Ovary (tissue), 10 donors: ENCODE measurements at places on chromosomes 3 and 15. TPM values are rescaled to one million over a fixed set of nuclear protein-coding genes. Genes with fewer than 3 reads are reported as not detected.

DNA sequence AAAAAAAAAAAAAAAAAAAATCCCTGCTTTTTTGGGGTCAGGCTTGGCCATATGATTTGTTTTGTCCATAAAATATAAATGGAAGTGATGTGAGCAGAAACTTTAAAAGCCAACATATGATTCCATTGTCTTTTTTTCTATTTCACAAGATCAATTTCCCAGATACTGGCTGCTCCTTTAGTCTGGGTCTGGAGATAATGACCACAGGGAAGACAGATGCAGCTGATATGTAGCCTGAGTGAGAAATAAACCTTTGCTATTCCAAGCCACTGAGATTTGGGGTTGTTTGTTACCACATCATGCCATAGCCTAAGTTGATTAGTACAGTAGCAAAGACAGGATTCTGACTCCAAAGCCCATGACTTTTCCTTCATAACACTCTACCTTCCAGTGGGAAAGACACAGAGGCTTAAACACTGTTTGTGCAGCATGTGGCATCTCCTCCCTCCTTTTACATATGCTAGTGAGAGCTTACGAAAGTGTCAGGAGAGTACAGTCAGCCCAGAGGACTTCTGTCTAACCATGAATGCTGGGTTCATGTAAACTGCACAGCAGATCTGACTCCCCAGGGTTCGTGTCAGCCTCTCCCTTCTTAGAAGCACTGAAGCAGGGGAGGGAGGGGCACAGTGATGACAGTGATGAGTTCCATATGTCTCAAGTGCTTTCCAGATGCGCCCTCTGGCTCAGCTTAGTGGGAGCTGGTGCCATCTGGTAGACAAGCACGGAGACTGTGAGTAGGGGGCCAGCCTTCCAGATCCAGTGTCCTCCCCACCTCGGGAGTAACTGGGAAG lies 36.7 kb upstream of the SLC7A14 start:
- peak; percentile 55 for DNase-seq

DNA sequence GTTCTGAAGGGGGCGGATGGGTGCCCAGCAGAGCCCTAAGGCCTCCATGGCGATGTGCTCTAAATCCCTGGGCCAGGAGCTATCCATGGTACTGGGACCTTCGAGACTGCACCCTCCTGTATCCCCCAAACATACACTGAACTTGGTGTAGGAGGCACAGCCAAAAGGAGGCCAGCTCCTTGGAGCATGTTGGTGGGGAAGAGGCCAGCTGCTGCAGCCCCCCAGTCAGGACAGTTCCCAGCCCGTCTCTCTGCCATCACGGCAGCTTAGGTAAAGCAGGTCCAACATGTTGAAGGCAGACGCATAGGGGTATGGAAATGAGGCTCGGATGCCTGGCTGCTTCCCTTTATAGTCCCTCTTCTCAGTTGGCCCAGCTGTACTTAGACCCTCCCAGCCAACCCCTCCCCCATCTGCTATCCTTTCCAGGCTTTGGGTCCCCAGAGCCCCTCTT lies 1.8 kb downstream of the CAMKV start:
- no peak for DNase-seq

DNA sequence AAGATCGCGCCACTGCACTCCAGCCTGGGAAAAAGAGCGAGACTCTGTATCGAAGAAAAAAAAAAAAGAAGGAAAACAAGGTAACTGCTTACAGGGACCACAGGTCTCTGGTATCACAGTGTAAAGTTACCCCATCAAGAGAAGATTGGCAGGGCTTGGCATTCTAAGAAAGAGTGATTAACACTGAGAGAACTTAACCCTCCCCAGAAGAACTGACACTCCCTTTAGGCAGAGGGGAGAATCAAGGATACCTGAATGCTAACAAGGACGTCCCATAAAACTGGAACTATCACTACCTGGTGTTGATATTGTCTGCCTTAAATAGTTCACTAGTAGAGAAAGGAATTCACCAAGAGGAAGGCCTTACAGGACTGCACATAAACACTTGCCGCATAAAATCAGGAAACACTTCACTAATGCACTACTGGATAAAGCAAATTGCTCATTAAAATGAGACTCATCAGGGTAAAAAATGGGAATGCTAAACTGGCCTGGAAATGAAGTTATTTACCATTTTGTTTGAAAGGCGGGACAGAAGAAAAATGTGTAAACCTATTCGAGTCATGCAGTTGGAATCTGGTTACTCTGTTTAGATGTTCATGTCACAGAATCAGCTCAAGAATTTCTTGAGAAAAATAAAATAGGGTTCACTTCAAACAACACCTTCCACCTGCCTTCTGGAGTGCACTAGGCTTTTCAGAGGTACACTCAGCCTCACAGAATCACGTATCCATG lies 121.6 kb downstream of the FOXP1 start:
- DNase-seq = no peak

GRCh38 chr15:72231833-72232478 lies 966 bp upstream of the PKM start:
- no peak for DNase-seq

DNA sequence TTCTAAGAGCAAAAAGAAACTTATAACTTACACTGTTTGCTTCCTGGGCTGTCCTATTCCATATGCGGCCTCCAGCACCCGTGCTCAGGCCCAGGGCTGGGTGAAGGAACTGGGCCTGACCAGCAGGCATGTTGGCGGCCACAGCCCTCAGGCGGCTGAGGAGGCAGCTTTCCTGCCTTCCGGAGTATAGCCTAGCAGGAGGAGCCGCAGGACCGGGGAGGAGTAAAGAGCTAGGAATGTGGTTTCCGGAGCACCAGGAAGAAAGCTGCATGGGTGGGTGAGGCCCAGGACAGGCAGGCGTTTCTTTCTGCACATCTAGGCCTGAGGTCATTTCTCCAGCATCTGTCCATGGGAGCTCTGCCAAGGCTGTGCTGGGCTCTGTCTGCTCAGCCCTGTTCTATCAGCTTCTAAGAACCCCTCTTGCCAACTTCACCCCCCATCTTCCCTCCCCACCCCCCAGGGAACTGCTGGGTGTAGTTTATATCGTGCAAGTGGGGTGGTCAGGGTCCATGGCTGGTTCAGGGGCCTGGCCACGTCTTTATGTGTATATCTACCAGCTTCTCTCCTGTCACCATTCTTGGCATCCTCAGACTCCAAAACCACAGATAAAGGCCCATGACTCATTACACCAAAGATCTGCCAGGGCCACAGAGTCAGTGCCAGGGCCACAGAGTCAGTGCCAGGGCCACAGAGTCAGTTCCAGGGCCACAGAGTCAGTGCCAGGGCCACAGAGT lies 7.8 kb upstream of the KIF7 start:
- DNase-seq = peak; percentile 73

DNA sequence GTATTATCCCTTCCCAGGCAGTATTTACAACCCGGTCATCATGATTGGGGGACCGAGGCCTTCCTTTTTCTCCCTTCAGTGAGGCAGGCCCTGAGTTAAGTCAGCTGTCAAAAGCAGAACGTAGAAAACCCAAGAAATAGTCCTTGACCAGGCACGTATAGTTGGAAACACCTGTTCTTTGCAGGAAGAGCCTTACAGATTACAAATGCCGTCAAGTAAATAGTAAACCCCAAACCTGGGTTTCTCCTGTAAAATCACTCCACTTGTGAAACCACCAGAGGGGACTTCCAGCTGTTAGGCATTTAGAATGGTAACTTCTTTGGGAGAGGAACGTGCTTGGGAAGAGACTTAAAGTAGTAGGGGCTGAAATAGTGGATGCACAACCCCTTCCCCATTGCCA lies 1.0 kb upstream of the BTBD1 start:
- DNase-seq = no peak

- DNase-seq = peak; percentile 79
These were observed 6.6 kb upstream of the CHSY1 start for GRCh38 chr15:101258238-101259144.

The CCR9 gene
- polyA plus RNA-seq = 0.05 TPM

- no peak for DNase-seq
These were observed 83.5 kb upstream of the NAALADL2 start for GRCh38 chr3:174775603-174776002.

The ADAMTSL3 gene
- 0.96 TPM for polyA plus RNA-seq

The RCN2 gene
- polyA plus RNA-seq = 51.3 TPM

- DNase-seq = no peak
These were observed 55.2 kb downstream of the ARNT2 start for GRCh38 chr15:80459380-80459779.

DNA sequence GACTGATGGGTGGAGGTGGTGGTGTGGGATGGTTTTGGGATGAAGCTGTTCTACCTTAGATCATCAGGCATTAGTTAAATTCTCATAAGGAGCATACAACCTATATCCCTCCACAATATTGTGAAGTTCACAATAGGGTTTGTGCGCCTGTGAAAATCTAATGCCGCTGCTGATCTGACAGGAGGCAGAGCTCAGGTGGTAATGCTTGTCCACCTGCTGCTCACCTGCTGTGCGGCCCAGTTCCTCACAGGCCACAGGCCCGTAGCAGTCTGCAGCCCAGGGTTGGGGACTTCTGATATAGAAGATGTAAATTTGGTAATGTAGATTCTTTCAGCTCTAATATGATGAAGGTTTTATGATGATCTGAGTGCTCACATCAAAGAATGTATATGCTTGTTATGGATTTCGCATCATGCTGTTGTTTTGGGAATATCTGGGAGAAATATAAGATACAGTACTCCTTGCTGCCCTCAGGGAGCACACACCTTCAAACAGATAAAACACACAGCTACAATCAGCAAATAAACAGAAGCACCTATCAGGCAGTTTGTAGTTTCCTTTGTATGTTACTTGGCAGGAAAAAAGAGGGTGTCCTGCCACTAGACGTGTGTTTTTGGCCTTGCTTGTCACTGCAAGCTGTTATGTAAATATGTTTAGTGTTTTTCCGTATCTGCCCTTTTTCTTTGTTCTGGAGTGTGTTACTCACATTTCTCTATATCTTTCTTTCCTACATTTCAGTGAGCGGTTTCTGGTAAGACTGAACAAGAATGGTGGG lies 239.1 kb upstream of the MANF start:
- DNase-seq = no peak

- DNase-seq = no peak
These were observed 316.7 kb downstream of the CHL1 start for GRCh38 chr3:513301-513700.

- no peak for DNase-seq
These were observed 35.8 kb downstream of the PLD1 start for GRCh38 chr3:171774521-171774920.
